Bronchus fibroblast of lung (primary cell): ENCODE measurements at places on chromosomes 6 and 20. TPM values are rescaled to one million over a fixed set of nuclear protein-coding genes. Genes with fewer than 3 reads are reported as not detected.

The NOTCH4 gene
- 2.0 and 2.5 TPM in 2 replicates for total RNA-seq

The WFDC5 gene
- not detected in 2 replicates for total RNA-seq

The MEP1A gene
- total RNA-seq = not detected in 2 replicates

The TCP11 gene
- total RNA-seq = 0.15 and 0.50 TPM in 2 replicates

The DCDC2 gene
- total RNA-seq = not detected in 2 replicates

The SMIM26 gene
- total RNA-seq = 129 and 157 TPM in 2 replicates

The BTN3A1 gene
- total RNA-seq = 11.3 TPM in 2 replicates

The TP53TG5 gene
- not detected in 2 replicates for total RNA-seq

The PRPH2 gene
- 1.7 and 2.1 TPM in 2 replicates for total RNA-seq

The SALL4 gene
- total RNA-seq = 0.45 and 1.5 TPM in 2 replicates

The LY6G6D gene
- total RNA-seq = not detected in 2 replicates

The BLOC1S5 gene
- 10.7 and 11.3 TPM in 2 replicates for total RNA-seq

The GMPR gene
- 1.7 and 2.8 TPM in 2 replicates for total RNA-seq

The SLC17A3 gene
- total RNA-seq = not detected in 2 replicates

The MDFI gene
- total RNA-seq = 7.0 and 7.6 TPM in 2 replicates

The APOM gene
- 2.9 and 3.6 TPM in 2 replicates for total RNA-seq

The IL17F gene
- total RNA-seq = not detected in 2 replicates

The SIRPB1 gene
- 0.67 and 2.2 TPM in 2 replicates for total RNA-seq

The TMEM30A gene
- 48.3 and 51.3 TPM in 2 replicates for total RNA-seq

The EYS gene
- total RNA-seq = under 0.01 TPM in 1 of 2 replicates, not detected in the other

The BACH2 gene
- 0.89 and 2.0 TPM in 2 replicates for total RNA-seq

The BIRC7 gene
- total RNA-seq = not detected in 2 replicates

The FILIP1 gene
- 0.34 and 0.59 TPM in 2 replicates for total RNA-seq

The KCNS1 gene
- 0.30 and 0.34 TPM in 2 replicates for total RNA-seq

The IL17A gene
- not detected in 2 replicates for total RNA-seq

The LAMA2 gene
- 9.5 and 10.9 TPM in 2 replicates for total RNA-seq

The CTSZ gene
- 52.8 and 58.0 TPM in 2 replicates for total RNA-seq
